ENCODE measurements at places on chromosomes 11 and 22.

- peak; percentile 41 for ATAC-seq
Observed at GRCh38 chr11:64777449-64778222, 706 bp downstream of the SF1 start.

DNA sequence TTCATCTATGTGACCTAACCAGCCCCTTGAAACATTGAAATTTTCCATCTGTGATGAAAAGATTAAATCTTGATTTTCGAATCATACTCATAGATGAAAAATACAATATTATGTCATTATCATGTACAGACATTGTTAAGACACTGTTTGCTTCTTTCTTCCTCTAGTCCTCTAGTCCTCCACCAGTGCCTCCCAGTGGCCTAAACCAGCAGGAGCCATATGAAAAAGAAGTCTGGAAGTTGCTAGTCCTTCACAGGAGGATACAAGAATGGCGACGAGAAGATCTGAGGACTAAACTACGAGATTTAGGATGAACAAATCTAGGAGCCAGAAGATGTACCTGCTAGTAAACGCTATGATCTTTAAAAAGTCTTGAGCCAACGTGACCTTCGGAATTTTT is 134.1 kb downstream of the SLC17A6 start:
- ATAC-seq, result no peak

DNA sequence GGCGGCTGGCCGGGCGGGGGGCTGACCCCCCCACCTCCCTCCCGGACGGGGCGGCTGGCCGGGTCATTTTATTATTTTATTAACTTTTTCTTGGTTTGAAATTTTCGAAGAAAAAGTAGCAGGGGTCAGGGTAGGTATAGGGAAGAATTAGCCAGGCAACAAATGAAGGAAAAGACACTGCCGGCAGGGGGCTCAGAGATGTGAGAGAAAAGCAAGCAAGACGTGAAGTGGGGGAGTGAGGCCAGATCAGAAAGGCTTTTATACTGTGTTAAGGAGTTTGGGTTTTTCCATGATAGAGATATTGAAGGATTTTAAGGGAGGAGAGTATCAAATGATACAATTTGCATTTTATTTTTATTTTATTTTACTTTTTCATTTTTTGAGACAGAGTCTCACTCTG is 19.0 kb downstream of the RNF214 start:
- ATAC-seq, result no peak

DNA sequence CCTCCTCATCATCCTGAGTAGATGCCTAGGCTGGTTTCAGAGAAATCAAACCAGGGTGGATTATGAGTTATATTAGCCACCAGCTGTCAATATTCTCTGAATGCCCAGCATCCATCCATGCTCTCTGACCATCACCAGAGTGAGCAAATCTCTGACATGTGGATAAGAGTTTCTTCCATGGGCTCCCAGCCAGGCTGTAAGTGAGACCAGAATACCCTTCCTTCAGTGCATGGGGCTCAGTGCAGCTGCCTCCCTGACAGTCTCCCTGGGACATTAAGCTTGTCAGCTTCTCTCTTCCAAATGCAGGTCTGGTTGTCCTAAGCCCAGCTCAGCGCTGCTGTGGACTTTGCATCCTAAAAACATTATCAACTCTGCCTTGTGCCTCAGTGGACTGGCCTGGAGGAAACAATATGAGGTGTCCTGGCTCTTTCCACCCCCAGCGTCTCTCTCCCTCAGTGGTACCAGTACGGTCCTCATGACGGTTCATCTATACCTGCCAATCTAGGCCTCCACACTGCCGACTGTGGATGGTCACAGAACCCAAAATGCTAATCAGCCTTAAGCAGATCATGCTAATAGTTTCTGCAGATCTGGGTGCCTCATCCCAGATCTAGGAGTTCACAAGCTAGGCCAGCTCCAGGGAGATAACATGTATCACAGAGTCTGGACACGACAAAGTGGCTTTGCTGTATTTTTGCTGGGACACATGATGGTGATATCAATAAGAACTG is 41.6 kb upstream of the PRAME start:
- no peak for ATAC-seq

DNA sequence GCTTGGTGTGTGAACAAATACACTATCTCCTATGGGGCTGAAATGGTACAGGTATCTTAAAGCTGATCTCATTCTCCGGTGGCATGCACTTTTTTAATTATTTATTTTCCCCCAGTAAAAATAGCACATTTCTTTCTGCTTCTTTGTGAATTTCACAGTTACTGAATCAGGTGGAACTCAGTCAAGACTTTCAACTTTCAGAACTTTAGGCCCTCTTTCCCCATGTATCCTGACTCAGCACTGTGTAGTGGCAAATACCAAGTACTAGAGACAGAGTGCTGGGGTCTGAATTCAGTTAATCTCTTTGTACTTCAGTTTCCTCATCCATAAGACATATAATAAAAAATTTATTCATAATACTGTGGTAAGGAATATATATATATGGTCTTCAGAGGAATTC is 223.9 kb downstream of the CSNK2A3 start:
- ATAC-seq, result no peak

GRCh38 chr22:39916496-39916895 is 15.6 kb downstream of the GRAP2 start:
- no peak for ATAC-seq

DNA sequence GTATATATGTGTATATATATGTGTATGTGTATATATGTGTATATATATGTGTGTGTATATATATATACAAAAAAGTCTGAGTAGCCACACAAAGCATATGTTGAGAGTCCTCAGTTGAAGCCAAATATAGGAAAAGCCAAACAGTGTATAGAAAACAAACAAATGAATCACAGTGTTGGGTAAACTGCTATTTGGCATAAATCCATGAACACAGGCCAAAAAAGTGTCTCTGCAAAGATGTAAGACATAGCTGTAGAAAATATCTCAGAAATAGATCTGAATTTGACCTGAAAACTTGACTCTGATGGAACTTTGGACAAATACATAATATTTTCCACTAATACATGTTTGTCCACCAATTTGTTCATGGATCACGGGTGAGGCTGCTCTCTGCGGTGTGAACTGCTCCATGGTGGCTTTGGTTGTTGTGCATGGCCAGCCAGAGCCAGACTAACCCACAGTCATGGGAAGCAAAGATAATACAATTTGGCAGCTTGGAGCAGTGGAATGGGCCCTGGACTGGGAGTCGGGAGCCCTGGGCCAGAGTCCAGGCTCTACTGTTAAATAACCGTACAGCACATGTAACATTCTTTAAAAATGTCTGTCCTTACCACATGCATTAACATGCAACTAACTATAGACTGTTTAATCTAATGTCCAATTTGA is 76.9 kb upstream of the EED start:
- ATAC-seq, result no peak

DNA sequence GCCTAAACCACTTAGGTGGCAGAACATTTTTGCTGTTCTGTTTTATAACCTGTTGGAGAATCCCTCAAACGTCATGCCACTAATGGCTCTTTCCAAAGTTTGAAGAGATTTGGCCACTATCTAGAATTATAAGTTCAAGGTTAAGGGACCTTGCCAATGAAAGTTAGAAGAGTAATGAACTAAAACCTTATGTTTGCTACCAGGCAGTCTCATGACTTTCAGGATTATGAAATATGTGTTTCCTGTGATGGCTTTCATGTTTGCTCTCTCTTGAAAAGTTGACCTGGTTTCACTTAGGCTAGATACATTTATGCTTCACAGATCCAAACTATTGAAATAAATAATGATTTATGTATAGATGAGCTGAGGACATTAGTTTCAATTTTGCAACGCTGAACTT is 340.0 kb downstream of the LRRC4C start:
- no peak for ATAC-seq

GRCh38 chr11:129702410-129703398 is 112.9 kb upstream of the TMEM45B start:
- ATAC-seq, result no peak

DNA sequence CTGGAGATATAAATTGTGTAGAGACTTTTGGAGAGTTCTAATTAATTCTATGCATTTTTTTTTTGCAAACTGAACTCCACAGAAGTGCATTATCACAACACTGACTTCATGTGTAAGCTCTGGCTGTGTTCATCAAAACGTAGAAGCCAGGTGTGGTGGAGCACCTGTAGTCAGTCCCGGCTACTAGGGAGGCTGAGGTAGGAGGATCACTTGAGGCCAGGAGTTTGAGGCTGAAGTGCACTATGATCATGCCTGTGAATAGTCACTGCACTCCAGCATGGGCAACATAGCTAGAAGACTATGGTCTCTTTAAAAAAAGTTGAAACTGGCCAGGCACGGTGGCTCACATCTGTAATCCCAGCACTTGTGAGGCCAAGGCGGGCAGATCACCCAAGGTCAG is 20.6 kb downstream of the TCF20 start:
- no peak for ATAC-seq

DNA sequence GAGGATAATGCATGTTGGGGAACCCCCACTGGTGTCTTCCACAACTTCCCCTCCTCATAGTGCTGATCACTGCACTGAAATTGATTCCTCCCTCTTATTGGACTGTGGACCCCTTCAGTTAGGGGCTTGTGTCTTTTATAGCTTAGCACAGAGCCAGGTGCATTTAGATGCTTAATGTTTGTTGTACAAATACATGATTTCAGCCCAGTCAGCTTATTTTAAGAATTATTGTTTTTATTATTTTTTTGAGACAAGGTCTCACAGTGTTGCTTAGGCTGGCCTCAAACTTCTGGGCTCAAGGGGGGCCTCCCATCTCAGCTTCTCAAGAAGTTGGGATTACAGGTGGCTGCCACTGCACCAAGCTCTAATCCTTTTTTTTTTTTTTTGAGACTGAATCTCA is 8.2 kb downstream of the THY1 start:
- no peak for ATAC-seq

DNA sequence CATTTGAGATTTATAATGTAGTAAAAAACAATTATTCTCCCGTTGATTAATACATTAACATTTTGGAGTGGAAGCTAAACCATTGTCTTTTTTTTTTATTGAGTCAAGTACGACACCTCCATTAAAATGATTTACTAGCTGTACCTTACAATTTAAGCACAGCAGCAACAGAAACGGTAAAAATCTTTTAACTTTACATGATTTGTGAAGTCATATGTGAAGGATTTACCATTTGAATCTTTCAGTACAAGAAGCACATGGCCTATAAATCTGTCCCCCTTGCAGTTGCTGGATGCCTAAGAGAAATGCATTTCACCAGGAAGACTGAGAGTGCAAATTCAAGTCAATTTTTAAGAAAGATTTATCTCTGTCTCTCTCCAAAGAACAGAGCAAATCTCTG is 324.6 kb downstream of the CADM1 start:
- ATAC-seq, result no peak
